ENCODE measurements at places on chromosomes 11 and 22.

GRCh38 chr11:83425137-83425466 lies 138.9 kb upstream of the CCDC90B start:
- DNase-seq, result peak; percentile 49

DNA sequence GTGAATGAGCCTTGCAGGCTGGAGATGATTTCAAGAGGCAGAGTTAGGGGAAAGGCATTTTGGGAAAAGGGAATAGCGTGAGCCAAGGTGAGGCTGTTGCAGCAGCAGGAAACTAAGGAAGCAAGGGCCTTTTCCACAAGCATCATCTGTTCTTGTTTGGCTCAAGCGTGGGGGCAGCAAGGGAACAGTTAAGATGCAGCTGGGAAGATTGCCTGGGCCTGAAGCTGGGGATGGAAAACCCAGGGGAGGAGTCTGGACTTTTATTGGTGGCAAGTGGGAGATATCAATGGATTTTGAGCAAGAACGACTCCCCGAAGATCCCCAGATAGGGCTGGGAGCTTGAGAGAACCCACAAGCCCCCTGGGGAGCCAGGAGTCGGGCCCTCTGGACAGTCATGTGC lies 27.3 kb upstream of the PICK1 start:
- DNase-seq, result no peak

DNA sequence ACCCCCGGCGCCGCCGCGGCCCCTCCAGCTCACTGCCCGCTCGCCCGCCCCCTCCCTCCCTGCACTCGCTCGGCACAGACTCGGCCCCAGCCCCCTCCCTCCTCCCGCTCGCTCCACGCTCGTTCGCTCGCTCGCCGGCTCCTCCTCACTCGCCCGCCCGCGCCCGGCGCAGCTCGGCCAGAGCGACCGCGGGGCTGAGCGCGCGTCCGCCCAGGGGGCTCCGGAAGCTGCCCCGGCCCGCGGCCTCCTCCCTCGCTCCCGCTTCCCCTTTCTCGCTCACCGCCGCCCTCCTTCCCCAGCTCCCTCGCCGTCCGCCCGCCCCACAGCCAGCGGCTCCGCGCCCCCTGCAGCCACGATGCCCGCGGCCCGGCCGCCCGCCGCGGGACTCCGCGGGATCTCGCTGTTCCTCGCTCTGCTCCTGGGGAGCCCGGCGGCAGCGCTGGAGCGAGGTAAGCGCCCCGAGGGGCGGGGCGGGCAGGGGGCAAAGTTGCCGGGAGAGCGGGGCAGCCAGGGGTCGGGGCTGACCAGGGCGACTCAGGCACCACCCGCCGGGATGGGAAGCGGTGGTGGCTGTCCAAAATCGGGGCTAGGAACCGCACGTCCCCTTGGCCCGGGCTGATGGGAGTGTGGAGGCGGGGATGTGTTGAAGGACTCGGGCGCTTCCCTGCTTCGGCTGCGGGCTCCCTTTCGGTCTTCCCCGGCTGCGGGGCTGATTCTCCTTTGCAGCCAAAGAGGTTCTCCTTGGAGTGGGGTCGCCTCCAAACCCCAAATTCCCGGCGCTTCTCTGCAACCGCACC lies at the start of gene SEZ6L:
SEZ6L (plus strand) TSS at position 148 of the 797 bp plus-strand sequence; CDS start at position 356, 208 bp downstream.
- DNase-seq, result peak; percentile 34

DNA sequence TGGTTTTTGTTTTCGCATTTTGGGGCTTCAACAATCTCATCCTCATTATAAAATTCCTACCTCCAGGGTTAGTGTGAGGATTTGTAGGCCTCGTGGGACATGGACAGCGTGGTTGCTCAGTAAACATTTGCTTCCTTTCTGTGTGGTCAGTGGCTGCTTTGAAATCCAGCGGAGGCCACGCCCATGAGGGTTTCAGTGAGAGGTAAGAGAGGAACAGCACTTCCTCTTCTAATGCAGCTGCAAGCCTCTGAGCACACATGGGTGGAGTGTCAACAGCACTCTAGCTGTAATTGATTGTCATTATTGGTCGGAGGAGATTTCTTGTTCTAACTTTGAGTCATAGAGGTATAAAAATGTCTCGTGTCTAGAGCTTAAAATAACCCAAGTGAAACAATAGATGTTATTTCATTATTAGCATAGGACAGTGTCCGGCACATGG lies 6.0 kb upstream of the ARHGAP42 start:
- DNase-seq, result peak; percentile 78

DNA sequence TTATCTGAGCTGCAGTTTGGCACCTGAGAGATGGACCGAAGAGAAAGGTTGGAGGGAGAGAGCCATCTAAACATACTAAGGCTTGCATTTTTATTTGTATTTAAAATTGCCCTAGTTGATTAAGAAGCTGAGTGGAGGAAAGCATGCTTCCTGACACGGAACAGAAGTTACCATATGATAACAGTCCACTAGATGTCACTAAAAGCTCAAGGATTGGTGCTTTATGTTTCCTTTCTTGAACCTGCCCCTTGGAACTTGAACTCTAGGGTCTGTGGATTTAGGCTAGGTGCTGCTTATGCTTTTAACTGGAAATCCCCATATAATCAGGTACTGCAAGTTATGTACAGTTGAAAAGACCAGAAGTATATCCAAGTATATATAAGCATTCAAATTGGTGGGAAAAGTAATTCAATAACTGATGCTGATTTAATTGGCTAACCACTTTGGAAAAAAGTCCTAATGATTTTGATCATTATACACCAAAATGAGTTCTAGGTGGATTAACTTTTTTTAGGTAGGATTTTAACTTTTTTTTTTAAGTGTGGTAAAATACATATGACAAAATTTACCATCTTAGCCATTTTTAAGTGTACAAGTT lies 9.5 kb downstream of the RBMXL2 start:
- DNase-seq, result peak; percentile 59

All from muscle of back (tissue), 13 donors.